KG1 (cell line): ENCODE measurements at places on chromosomes 2 and 18.
A peak's percentile ranks its signal among the peaks of the same experiment; 100 is the strongest.

GRCh38 chr2:17311771-17312511 lies 206.3 kb downstream of the RAD51AP2 start:
- DNase-seq = no peak

DNA sequence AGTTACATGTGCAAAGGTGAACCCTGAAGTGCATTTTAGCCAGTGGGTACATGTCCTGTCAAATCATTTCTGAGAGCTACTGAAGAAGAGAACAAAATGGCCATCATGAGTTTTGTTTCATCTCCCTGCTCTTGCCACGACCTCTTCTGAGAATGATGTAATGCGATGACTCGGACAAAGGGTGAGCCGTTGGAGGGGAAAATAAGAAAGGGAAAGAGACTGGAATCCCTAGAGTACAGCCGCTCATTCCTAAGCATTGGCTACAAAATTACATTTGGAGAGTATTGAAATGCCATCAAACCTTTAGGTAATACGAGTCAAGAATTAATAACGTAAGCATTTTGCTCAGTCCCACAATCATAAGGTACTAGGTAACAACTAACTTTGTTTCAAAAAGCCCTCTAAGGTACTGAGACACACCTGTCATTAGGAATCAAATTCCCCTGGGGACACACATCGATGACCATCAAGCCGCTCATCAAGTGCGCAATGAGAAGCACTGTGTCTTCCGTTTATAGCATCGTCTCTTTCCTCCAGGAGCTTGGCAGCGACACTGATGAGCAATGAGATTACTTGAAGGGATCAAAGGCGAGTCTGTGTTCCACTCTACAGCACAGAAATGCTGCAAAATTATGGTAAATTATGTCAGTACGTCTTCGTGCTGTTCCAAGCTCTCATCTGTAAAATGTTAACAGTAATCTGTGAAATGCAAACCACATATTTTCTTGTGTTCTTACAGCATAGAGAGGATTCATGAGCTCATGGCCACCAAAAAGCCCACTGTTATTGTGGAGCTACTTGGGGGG lies 97.3 kb upstream of the PIEZO2 start:
- no peak for DNase-seq

GRCh38 chr2:113341191-113341869 lies 62.6 kb upstream of the PAX8 start:
- DNase-seq = no peak

- no peak for DNase-seq
Measured at GRCh38 chr2:48728295-48728694, 27.2 kb downstream of the LHCGR start.

DNA sequence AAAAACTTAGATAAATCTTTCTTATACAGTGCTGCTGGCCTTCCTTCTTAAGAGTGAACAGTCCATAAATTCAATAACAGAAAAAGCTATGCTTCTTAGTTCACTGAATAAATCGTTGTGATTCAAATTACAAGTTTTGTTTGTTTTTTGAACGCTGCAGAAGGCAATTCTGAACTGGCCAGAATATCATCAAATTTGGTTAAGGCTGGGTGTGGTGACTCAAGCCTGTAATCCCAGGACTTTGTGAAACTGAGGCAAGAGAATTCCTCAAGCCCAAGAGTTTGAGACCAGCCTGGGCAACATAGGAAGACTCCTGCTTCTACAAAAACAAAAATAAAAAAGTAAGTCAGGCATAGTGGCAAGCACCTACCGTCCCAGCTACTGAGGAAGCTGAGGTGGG lies 111.2 kb upstream of the SLC39A10 start:
- DNase-seq = no peak

DNA sequence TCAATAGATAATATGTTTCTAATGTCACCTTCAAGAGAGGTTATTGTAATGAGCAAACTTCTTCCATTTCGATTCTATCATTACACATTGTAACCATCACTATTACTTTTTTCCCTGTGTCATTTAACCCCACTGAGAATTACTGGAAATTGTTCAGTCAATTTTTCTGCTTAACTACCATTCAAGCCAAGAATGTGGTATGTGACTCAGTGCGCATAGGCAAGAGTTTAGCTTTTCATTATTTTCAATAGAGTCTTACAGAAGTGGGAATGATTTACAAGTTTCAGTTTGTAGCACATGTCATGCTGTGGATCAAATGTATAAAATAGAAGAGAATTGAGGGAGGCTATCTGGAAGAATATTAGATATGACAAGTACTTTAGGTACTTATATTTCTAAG lies 34.3 kb upstream of the PIEZO2 start:
- no peak for DNase-seq

- DNase-seq = no peak
Measured at GRCh38 chr2:216392018-216392562, 19.8 kb upstream of the MARCHF4 start.

GRCh38 chr18:21853775-21854552 lies 113.4 kb downstream of the MIB1 start:
- DNase-seq = no peak

DNA sequence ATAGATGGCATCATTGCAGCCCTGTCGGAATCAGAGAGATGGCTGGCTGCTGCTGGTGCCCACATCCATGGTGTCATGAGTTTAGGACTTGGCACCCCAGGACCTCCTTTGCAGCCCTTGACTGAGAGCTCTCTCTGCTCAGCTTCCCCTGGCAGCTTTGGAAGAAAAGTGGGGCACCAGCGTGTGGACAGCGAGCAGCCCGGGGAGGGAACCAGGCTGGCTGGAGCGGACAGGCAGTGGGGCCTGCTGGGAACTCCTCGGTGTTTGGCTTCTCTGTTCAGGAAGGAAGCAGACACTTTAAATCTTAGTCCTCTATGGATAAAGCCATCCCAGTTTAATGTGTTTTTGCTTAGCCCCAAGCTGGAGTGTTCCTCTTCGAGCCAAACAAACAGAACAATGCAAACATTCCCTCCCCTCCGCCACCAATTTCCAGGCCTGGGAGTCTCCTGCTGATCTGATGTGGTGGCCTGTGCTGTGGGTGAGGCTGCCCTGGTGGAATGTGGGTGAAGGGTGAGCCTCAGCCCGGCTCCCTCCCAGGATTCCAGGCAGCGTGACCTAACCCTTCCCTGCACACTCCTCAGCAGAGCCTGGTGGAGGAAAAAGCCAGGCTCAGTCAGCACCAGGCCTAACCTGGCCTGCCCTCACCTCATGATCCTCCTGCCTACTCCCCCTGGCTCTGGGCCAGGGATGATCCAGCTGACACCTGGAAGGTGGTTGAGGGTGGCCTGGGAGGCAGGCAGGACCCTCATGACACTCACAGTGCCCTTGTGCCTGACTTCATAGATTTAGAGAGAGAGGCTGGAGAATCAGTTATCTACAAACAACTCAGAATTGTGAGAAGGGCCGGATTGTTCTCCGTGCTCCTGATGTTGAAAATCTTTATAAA lies 21.6 kb upstream of the ITGB6 start:
- no peak for DNase-seq

- no peak for DNase-seq
Measured at GRCh38 chr2:176056406-176056805, 27.4 kb downstream of the EVX2 start.

DNA sequence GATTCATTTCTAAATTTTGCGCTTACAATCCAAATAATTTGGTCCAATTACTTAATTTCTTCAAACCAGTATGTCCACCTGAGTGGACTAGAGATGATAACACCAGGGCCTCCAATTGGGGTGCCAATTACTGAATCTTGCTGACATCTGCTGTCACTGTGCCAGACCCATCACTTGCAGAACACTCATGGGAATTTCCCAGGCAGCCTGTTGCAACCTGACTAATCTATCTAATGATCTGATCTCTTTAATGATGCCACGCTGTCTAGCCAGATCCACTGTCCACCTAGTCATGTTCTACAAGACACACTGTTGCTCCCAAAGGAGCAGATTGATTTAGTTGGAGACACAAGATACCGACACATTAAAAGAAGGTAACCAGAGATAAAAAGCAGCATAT lies 11.8 kb upstream of the LRP1B start:
- no peak for DNase-seq

GRCh38 chr2:132645722-132646539 lies 24.1 kb downstream of the LYPD1 start:
- DNase-seq = no peak

DNA sequence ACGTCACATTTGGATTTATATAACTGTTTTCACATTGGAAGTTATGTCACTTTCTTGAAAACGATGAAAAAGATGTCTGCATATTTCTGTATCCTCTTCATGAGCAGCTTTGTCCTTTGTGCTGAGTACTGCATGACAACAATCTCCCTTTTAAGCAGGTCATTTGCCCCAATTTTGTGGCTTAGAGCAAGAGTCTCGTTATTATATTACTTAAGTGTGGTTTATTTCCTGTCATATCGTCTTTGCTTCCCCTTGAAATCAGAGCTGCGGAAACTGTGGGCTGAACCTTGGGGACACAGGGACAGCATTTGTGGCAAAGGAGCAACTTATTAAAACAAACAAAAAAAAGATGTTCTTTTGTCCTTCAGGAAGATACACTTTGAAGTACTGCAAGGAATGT lies 254.0 kb upstream of the DSEL start:
- no peak for DNase-seq

- DNase-seq = no peak
Measured at GRCh38 chr18:10089881-10090280, 176.1 kb downstream of the VAPA start.

- DNase-seq = no peak
Measured at GRCh38 chr2:174282441-174282840, 34.1 kb upstream of the OLA1 start.

- no peak for DNase-seq
Measured at GRCh38 chr2:219124381-219125110, 36.1 kb downstream of the NHEJ1 start.

DNA sequence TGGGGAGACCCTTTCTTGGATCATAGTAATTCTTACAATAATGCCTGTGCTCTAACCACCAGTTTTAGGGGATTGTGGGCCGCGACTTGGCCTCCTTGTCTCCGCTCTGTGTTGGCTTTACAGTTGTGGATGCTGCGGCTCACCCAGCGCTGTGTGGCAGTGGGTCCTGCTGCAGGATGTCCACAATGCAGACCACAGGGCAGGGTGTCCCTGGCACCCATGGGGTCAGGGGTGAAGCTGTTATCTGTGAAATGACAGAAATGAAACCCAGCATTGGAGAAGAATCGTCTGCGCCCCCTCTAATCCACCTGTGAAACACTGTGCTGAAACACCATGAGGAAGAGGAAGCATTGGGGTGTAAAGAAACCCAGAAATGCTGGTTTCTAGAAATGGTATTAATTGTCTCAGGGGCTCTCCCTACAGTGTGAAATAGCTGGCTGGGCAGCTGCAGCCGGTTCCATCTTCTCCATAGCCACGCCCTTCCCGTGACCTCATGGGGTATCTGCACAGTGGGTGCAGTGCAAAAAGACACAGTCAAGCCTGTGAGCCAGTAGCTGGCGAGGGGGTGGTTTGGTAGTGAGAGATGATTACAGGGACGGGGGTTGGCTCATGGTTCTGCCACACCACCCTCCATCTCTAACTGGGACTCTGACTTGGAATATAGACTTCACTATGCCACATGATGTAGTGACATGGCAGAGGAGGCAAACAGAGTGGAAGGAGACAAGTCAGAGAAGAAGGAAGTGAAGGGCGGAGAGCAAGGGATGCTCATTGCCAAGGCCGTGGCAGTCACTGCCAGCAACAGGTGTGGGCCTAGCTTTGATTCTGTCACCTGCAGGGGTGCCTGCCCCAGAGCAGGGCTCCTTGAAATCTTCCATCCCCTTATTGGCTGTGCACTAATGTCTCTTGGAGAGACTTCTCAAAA lies 16.2 kb downstream of the INPP4A start:
- no peak for DNase-seq

GRCh38 chr2:172922306-172922705 lies 153.3 kb upstream of the MAP3K20 start:
- DNase-seq = no peak

DNA sequence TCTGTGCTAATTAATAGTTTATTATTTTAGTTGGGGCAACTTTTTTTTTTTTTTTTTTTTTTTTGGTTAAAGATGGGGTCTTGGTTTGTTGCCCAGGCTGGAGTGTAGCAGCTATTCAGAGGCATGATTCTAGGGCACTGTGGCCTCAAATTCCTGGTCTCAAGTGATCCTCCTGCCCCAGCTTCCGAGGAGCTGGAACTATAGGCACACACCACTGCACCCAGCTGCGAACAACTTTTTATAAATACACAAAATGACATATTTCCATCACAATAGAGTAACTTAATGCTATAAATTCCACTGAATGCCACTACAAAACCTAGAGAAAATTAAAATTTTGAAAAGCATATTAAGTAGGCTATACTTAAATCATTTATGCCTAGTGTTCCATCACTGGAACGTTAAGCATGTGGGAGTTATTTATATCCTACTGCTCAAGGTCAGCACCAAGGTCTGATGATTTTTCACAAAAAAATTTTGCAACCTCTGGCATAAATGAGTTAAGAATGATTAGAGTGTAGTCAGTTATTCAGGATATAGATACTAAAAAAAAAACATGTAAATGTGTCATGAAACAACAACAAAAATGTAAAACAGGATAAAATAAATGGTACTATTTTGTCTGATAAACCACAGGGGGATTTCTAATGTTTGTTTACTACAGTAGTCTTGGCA lies 46.8 kb downstream of the GFPT1 start:
- DNase-seq = no peak

- no peak for DNase-seq
Measured at GRCh38 chr18:10739152-10739551, 213.3 kb downstream of the NAPG start.

DNA sequence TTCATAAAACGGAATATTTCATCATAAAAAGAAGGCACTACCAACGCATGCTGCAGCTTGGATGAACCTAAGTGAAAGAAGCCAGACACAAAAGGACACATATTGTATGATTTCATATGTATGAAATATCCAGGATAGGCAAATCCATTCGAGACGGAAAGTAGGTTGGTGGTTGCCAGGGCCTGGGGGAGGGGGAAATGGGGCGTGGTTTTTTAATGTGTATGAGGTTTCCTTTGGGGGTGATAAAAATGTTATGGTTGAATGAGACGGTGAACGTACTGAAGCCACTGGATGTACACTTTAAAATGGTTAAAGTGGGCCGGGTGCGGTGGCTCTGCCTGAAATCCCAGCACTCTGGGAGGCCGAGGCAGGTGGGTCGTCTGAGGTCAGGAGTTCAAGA lies 20.0 kb upstream of the SPATA3 start:
- no peak for DNase-seq

DNA sequence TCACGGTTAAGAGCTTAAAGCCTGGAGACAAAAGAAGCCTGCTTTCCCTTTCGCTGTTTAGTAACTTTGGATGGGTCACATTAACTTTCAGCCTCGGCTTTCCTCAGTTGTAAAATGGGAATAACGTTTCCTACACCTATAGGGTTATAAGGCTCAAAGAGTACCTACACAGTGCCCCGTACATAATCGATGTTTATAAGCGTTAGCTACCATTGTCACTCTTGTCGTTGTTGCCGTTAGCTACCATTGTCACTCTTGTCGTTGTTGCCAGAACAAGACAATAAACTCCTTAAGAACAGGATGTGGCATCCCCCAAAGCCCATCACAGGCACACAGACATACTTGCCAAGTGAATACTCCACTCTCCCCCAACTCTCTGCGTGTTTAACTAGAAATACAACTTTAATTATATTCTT lies 901 bp upstream of the MFSD6 start:
- peak; percentile 15 for DNase-seq
